ENCODE measurements at places on chromosomes 12 and 14. TPM values are rescaled to one million over a fixed set of nuclear protein-coding genes. Genes with fewer than 3 reads are reported as not detected.

- no peak overlapping the region for H3K27ac ChIP-seq
- peaks cover 11% of the 10 kb centered on the region for H3K4me1 ChIP-seq
- no peaks in the 10 kb centered on the region for H3K27me3 ChIP-seq
These were observed 19.5 kb upstream of the CRACR2A start for GRCh38 chr12:3772380-3772779.

DNA sequence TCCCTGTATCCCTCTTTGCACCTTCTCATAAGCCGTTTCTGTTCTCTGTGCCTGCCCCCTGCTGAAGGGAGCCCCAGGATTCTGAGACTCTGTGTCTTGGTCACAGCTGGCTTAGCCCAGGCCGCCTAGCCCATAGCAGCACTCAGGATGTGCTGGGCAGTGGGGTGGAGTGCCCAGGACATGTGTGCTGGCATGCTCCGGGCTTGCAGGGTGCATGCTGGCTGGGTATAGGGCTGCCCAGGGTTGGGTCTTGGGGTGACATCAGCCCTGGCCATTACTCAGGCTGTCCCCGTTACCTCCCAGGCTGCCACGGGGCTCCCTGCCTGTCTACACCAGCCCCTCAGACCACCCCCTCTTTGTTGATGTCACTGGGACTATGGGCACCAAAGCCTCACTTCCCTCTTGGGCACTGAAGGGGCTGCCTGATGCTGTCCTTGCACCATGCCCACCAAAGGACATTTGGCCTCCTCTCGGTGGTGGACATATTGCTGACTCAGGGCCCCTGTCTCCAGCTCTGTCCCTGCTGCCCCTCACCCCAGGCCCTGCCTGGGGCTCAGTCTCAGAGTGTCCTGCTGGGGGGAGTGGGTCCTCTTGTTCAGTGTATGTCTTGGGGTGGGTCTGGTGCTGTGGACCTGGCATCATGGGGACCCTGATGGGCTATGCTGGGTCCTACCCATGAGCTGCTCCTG lies 2.4 kb downstream of the CEP170B start:
- no peaks in the 10 kb centered on the region for H3K36me3 ChIP-seq
- peak overlapping the region; percentile 54 for H3K4me3 ChIP-seq
- H3K27me3 ChIP-seq, result peaks cover 11% of the 10 kb centered on the region
- no peak overlapping the region for H3K27ac ChIP-seq

GRCh38 chr14:61426048-61426447 lies 104.7 kb downstream of the PRKCH start:
- H3K36me3 ChIP-seq, result peaks cover 51% of the 10 kb centered on the region
- DNase-seq, result no peak
- no peak overlapping the region for H3K27ac ChIP-seq
- H3K27me3 ChIP-seq, result no peaks in the 10 kb centered on the region

GRCh38 chr12:52486166-52487105 lies 6.6 kb downstream of the KRT6A start:
- no peaks in the 10 kb centered on the region for H3K36me3 ChIP-seq
- DNase-seq, result no peak
- H3K27me3 ChIP-seq, result peaks cover 34% of the 10 kb centered on the region
- no peaks in the 10 kb centered on the region for H3K4me1 ChIP-seq
- H3K27ac ChIP-seq, result no peak overlapping the region
- no peak overlapping the region for H3K4me3 ChIP-seq

- H3K4me3 ChIP-seq, result peak overlapping the region; percentile 6
- peaks cover 17% of the 10 kb centered on the region for H3K4me1 ChIP-seq
- H3K27ac ChIP-seq, result peak overlapping the region; percentile 80
- no peaks in the 10 kb centered on the region for H3K27me3 ChIP-seq
These were observed 7.0 kb downstream of the SLIRP start for GRCh38 chr14:77714926-77715325.

DNA sequence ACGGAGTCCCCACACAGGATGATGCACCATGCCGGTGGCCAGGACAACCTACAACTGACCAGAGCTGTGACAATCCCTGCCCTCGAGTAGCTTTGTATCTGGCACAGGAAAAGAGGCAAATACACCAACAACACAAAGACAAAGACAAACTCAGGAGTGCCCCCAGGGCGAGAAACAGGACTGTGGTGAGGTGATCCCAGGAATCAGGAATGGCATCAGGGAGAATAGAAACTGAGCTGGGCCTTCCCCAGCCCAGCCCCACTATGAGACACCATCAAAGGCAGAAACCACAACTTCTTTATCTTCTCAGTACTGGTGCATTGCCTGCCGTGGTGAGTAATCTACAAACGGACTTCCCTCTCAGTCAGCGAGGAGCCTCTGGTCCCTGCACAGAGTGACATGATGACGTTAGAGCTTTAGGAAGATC lies 157.7 kb downstream of the TTC7B start:
- H3K4me1 ChIP-seq, result peaks cover 14% of the 10 kb centered on the region
- peaks cover 9% of the 10 kb centered on the region for H3K27me3 ChIP-seq
- no peak overlapping the region for H3K4me3 ChIP-seq
- DNase-seq, result peak; percentile 64
- no peak overlapping the region for H3K27ac ChIP-seq

GRCh38 chr12:57235017-57235727 lies 5.7 kb downstream of the SHMT2 start:
- H3K27ac ChIP-seq, result no peak overlapping the region
- peaks cover 17% of the 10 kb centered on the region for H3K27me3 ChIP-seq
- no peak overlapping the region for H3K4me3 ChIP-seq

DNA sequence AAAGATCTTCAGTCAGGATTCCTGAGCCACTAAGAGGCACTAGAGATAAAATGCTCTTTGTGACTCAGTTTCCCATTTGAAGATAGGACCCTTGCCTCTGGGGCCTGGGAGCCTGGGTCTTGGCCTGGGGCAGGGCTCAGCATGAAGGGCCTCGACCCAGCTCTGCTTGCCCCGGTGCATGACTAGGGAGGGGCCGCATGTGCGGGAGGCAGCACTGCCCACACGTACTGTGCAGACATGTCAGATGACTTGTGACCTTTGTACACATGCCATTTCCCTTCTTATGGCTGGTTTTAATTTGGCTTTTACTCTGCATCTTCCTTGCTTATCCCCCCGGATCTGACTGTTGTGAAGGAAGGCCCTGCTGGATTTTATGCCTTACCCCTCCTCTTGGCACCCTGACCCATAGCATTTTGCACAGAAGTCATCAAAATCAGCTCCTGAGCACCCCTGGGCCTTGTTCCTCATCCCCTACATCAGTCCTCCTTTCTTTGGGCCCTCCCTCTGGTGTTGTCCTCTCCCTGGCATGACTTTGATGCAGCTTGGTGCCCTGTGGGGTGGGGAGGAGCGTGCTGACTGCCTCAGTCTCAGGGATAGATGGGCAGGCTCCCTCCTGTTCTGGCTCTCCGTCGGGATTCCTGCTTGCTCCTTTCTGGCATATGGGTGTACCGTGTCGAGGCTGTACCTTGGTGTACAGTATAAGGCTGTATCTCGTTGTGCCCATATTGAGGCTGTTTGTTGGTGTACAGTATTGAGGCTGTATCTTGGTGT lies 4.4 kb downstream of the CLSTN3 start:
- no peak overlapping the region for H3K27ac ChIP-seq
- H3K4me1 ChIP-seq, result peaks cover 35% of the 10 kb centered on the region
- no peaks in the 10 kb centered on the region for H3K27me3 ChIP-seq
- DNase-seq, result no peak

DNA sequence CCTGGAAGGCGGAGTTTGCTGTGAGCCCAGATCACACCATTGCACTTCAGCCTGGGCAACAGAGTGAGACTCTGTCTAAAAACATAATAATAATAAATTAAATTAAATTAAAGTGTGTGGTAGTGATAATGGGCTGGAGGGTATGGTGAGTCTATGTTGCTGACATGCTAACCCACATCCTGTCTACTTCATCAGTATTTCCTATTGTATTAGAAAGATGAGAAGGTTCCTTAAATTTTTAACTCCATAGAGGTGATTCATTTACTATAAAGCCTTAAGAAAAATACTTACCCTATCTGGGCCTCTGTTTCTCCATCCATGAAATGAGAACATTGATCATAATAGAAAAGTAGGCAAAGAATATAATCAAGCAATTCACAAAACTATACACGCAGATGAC lies 280.5 kb downstream of the FBXL14 start:
- H3K27me3 ChIP-seq, result no peaks in the 10 kb centered on the region
- no peak for DNase-seq
- H3K27ac ChIP-seq, result no peak overlapping the region
- peaks cover 8% of the 10 kb centered on the region for H3K36me3 ChIP-seq
- H3K4me1 ChIP-seq, result no peaks in the 10 kb centered on the region
- H3K4me3 ChIP-seq, result no peak overlapping the region

DNA sequence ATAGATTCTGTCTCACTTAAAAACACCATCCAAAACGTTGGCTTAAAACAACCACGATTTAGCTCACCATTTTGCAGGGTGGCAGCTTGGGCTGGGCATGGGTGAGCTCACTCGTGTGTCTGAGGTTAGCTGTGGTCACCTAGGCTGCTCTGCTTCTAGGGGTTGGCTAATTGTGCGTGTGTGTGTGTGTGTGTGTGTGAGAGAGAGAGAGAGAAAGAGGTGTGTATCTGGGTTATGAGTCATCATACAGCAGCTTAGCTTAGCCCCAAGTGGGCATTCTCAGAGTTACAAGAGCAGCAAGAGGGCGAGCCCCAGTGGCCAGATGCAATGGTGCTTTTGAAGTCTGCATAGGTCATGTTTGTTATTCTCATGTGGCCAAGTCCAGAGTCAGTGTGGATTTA lies 6.0 kb downstream of the FBXW8 start:
- no peak overlapping the region for H3K4me3 ChIP-seq
- peaks cover 5% of the 10 kb centered on the region for H3K27me3 ChIP-seq
- peak; percentile 64 for DNase-seq
- H3K36me3 ChIP-seq, result peaks cover 36% of the 10 kb centered on the region
- H3K4me1 ChIP-seq, result peaks cover 49% of the 10 kb centered on the region
- peak overlapping the region; percentile 34 for H3K27ac ChIP-seq

GRCh38 chr14:77542421-77543239 lies 44.0 kb upstream of the ISM2 start:
- H3K27ac ChIP-seq, result no peak overlapping the region
- H3K27me3 ChIP-seq, result no peaks in the 10 kb centered on the region
- no peak for DNase-seq
- no peak overlapping the region for H3K4me3 ChIP-seq
- H3K36me3 ChIP-seq, result peaks cover 23% of the 10 kb centered on the region

- peak overlapping the region; percentile 85 for H3K4me3 ChIP-seq
- no peaks in the 10 kb centered on the region for H3K36me3 ChIP-seq
- H3K27ac ChIP-seq, result peak overlapping the region; percentile 99
- peaks cover 58% of the 10 kb centered on the region for H3K4me1 ChIP-seq
- H3K27me3 ChIP-seq, result no peaks in the 10 kb centered on the region
These were observed 86.5 kb upstream of the SLC38A2 start for GRCh38 chr12:46459111-46459510.

DNA sequence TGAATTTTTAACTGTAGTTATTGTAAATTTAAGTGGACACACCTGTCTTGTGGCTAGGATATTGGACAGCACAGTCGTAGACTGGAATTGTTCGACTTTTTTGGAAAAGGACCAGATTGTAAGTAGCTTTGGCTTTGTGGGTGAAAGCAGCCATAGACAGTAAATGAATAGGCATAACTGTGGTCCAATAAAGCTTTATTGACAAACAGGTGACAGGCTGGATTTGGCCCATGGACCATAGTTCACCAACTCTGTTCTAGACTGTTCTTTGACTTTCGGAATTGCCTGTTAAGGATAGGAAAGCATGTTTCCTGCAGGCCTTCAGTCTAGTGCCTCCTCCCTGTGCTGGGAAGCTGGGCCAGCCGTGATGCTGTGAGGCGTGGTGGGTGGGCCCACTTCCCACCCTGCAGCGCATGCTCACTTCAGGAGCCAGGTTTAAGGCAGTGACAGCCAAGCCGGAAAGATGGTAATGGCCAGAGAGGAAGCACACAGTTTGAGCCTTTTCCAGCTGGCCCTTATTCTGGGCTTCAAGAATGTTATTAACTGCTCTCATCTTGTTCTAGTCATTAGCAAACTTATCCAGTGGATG lies 51.8 kb downstream of the PPP2R5C start:
- H3K4me3 ChIP-seq, result peak overlapping the region; percentile 78
- H3K4me1 ChIP-seq, result peaks cover 66% of the 10 kb centered on the region
- H3K27ac ChIP-seq, result peak overlapping the region; percentile 91
- no peaks in the 10 kb centered on the region for H3K27me3 ChIP-seq
- H3K36me3 ChIP-seq, result peaks cover 37% of the 10 kb centered on the region

- H3K36me3 ChIP-seq, result no peaks in the 10 kb centered on the region
- H3K4me1 ChIP-seq, result peaks cover 15% of the 10 kb centered on the region
- DNase-seq, result no peak
- no peaks in the 10 kb centered on the region for H3K27me3 ChIP-seq
- no peak overlapping the region for H3K4me3 ChIP-seq
These were observed 27.8 kb downstream of the SNRNP35 start for GRCh38 chr12:123485756-123486155.

GRCh38 chr14:105292826-105293711 lies 7.7 kb downstream of the BRF1 start:
- peaks cover 42% of the 10 kb centered on the region for H3K4me1 ChIP-seq
- peak overlapping the region; percentile 99 for H3K27ac ChIP-seq
- peaks cover 7% of the 10 kb centered on the region for H3K36me3 ChIP-seq
- no peaks in the 10 kb centered on the region for H3K27me3 ChIP-seq
- DNase-seq, result peak; percentile 87

GRCh38 chr14:83006121-83006670 lies 1472.5 kb upstream of the SEL1L start:
- H3K27ac ChIP-seq, result no peak overlapping the region
- DNase-seq, result no peak
- H3K36me3 ChIP-seq, result no peaks in the 10 kb centered on the region
- no peak overlapping the region for H3K4me3 ChIP-seq
- H3K27me3 ChIP-seq, result no peaks in the 10 kb centered on the region

GRCh38 chr14:64845878-64846277 lies 33.8 kb downstream of the SPTB start:
- no peak overlapping the region for H3K27ac ChIP-seq
- peaks cover 6% of the 10 kb centered on the region for H3K4me1 ChIP-seq
- H3K4me3 ChIP-seq, result no peak overlapping the region
- H3K36me3 ChIP-seq, result no peaks in the 10 kb centered on the region

- H3K4me1 ChIP-seq, result no peaks in the 10 kb centered on the region
- no peak for DNase-seq
- no peak overlapping the region for H3K4me3 ChIP-seq
These were observed 14.7 kb downstream of the GALNT9 start for GRCh38 chr12:132314516-132315233.

HOXC11 gene
- total RNA-seq, result not detected

PTPN6 gene
- 355 TPM for total RNA-seq

TMEM179 gene
- not detected for total RNA-seq

AMIGO2 gene
- total RNA-seq, result 13.6 TPM

PLXNC1 gene
- 15.0 TPM for total RNA-seq

SRRM4 gene
- not detected for total RNA-seq

SSPN gene
- total RNA-seq, result not detected

INHBE gene
- total RNA-seq, result not detected

PMCH gene
- total RNA-seq, result 8.4 TPM

CPNE6 gene
- not detected for total RNA-seq

TAS2R8 gene
- total RNA-seq, result not detected

MYF5 gene
- not detected for total RNA-seq

TSHR gene
- not detected for total RNA-seq
